ENCODE measurements at places on chromosomes 7 and 10. TPM values are rescaled to one million over a fixed set of nuclear protein-coding genes. Genes with fewer than 3 reads are reported as not detected.

DNA sequence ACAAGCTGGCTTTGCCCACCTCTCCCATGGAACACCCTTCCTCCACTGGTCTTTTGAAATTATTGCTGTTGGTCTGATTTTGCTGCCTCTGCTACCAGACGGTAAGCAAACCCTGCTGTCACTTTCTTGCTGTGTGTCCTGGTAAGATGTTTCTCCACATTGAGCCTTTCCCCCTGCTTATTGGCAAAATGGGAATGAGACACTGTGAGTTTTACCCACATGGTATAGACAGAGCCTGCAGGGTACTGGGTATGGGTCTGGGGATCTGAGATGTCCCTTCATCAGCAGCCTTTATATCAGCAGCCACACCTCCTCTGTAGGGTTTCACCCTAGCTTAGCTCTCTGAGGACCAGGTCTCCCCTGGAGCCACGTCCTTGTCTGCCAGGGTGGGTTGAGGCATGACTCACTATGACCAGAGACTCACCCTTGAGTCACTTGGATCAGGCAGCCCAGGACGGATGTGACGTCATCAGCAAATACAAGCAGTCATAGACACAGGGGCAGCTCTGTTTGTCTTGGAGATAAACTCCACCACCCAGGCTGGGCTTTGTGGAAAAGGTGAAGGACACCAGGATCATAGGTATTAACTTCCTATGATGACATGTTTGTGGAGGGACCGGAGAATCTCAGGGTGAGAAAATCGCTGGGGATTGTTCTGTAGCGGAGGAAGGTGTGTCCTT lies 17.9 kb upstream of the BAIAP2L1 start:
- H3K4me3 ChIP-seq = peak overlapping the region; percentile 38
- H3K27ac ChIP-seq = peak overlapping the region; percentile 86
- H3K4me1 ChIP-seq = peaks cover 21% of the 10 kb centered on the region
- peak; percentile 97 for DNase-seq
- no peaks in the 10 kb centered on the region for H3K36me3 ChIP-seq

GRCh38 chr7:148672041-148672440 lies 26.7 kb upstream of the CUL1 start:
- no peak overlapping the region for H3K4me3 ChIP-seq
- no peak overlapping the region for H3K27ac ChIP-seq
- H3K4me1 ChIP-seq = no peaks in the 10 kb centered on the region
- no peaks in the 10 kb centered on the region for H3K27me3 ChIP-seq
- no peak for DNase-seq
- no peaks in the 10 kb centered on the region for H3K36me3 ChIP-seq

DNA sequence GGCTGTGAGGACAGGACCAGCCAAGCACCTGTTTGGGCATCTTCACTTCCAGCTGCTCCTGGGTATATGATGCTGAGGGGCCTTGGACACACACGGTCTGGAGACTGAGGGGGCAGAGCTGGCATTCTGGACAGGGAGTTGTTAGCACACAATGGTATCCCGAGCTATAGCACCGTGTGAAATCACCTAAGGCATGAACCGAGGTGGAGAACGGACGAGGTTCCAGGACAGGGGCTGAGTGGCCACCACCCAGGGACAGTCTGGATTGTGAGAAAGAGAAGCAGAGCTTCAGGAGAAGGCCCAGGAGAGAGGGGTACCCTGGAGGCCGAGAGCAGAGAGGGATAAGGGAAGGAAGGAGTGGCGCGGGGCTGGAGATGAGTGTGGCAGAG lies 571.8 kb downstream of the TCERG1L start:
- no peak overlapping the region for H3K4me3 ChIP-seq
- no peaks in the 10 kb centered on the region for H3K27me3 ChIP-seq
- no peak overlapping the region for H3K27ac ChIP-seq
- H3K36me3 ChIP-seq = no peaks in the 10 kb centered on the region
- no peaks in the 10 kb centered on the region for H3K4me1 ChIP-seq
- DNase-seq = no peak

DNA sequence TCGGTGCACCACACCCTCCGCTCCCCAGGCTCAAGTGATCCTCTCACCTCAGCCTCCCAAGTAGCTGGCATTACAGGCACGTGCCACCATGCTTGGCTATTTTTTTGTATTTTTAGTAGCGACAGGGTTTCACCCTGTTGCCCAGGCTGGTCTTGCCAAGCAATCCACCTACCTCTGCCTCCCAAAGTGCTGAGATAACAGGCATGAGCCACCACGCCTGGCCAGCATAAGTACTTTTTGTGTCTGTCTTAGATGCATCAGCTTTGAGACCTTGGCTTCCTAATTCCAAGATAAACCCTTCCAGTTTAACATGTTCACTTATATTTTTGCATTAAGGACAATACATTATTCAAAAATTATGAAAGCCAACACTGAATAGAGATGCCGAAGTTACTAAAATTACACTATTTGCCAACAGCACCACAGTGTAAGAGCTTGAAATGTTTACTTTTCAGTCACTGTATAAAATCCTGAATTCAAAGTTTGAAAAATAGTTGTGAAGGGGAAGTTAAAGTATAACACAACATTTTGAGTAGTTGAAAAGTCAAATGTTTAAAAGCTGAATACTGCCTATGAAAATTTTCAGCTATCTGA lies 36.5 kb downstream of the ANKIB1 start:
- H3K36me3 ChIP-seq = no peaks in the 10 kb centered on the region
- no peak overlapping the region for H3K27ac ChIP-seq
- H3K4me3 ChIP-seq = no peak overlapping the region
- H3K27me3 ChIP-seq = no peaks in the 10 kb centered on the region
- H3K4me1 ChIP-seq = peaks cover 11% of the 10 kb centered on the region

Gene LRRC18
- not detected for total RNA-seq
